ENCODE measurements at places on chromosomes 11 and 22.

- DNase-seq: no peak
These were observed 50.4 kb upstream of the ARHGAP20 start for GRCh38 chr11:110762590-110762989.

GRCh38 chr11:92527467-92527866 lies 302.8 kb downstream of the FAT3 start:
- DNase-seq: no peak

GRCh38 chr22:27988704-27989103 lies 69.6 kb upstream of the PITPNB start:
- DNase-seq: peak; percentile 10

DNA sequence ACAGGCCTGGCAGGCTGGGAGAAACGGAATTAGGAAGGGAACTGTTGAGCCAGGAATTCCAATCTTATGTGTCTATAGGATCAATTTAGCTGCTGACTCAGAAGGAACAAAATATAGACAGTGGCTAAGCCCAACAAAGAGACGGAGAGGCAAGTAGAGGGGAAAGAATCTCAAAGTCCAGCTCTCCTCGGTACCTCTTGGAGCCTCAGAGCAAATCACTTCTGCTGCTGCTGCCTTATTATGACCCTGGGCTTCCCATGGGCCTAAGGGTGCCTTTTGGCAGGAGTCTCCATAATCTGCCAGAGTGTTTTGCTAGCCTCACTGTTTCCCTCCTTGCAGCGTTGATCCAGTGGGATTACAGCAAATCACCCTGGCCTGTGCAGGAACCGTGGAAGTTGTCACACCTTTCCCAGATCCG lies 31.7 kb downstream of the PAX6 start:
- DNase-seq: no peak

DNA sequence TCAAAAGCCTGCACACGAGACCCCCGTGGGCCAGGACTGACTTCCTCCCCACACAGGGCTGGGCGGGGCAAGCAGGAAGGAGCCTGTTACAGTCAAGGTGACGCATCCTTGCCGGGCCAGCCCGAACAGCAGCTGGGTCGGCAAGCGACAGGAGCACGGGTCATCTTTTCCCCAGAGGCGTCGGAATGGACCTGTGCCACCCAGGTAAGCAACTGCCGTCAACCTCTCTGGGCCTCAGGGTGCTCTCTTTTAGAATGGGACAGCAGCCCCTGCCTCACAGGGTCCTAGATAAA lies at the start of gene CYTH4:
Gene CYTH4 (plus strand): TSS at position 124 of the 293 bp plus-strand sequence. CDS start 62 bp downstream, at position 186.
- peak; percentile 79 for DNase-seq

- no peak for DNase-seq
These were observed 69.9 kb upstream of the ADORA2A start for GRCh38 chr22:24357547-24357946.

DNA sequence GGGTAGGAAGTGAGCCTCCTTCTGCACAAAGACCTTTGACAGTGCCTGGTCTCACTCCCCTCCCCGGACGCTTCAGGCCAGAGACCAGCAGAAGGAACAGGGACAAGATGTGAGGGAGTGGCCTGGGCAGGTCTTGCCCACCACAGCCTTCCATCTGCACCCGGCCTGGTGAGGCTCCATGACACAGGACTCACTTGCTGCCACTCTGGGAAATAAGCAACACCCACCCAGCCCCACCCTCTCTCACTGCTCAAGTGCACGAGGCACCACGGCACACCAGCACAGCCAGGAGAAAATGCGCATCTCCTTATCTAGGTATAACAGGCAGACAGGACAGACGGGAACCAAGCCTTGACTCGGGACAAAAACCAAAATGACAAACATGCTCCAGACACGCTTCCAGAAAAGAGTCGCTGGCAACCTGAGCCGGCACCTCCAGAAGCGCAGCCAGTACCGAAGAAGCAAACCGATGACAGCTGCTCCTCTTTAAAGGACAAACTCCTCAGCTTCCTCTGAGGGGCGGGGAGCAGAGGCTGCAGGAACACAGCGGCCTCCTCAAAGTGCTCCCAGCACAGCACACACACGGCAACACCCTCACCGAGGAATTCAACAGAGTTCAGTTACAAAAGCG lies 41.7 kb downstream of the BRD1 start:
- no peak for DNase-seq

DNA sequence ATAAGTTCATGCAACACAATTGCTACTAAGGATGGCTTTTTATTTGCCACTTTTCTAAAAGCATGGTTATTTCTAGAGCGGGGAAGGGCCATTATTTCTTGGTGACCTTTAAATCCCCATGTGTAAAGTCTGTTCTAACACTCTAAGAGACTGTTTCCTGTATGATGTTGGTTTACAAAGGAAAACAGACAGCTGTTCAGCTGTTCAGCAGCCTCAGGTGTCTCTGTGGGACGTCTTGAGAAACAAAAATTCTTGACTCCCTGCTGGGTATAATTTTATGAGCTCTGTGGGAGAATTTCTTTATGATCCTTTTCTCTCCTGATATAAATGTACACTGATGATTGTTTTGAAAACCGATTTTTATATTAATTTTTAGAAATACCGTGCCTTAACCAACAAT lies 13.9 kb downstream of the MUC15 start:
- DNase-seq: no peak

GRCh38 chr11:94849839-94850238 lies 81.7 kb downstream of the AMOTL1 start:
- no peak for DNase-seq

DNA sequence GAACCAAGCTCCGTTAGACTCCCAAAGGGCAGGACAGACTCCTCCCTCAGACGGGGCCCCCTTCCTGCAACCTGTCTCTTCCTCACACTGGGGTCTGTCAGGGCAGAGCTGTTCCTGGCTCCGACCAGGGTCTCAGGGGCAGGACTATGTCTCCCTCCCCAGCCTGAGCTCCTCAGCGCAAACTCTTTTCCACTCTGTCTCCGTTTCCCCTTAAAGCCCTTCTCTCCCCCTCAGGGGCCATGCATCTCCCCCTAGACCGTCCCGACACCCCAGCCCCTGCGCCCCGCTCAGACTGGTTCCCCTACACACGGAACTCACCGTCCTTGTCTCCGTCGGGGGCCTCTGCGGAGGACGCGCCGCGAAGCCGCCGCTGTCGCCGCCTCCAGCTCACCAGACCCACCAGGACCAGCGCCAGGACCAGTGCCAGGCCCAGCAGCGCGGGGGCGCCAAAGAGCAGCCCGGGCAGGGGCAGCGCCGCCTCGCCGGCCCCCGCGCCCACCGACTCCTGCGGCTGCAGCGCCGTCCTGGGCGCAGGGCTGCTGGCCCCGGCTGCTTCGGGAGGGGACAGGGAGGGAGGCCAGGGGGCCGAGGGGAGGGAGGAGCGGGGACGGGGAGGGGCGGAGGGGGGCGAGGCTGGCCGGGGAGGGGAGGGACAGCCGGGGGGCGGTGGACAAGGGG lies 684 bp downstream of the TNFRSF13C start:
- DNase-seq: peak; percentile 87

- DNase-seq: peak; percentile 10
These were observed 29.9 kb downstream of the KRTAP5-5 start for GRCh38 chr11:1659506-1659905.

GRCh38 chr11:19934828-19935259 lies 222.2 kb downstream of the NAV2 start:
- no peak for DNase-seq

DNA sequence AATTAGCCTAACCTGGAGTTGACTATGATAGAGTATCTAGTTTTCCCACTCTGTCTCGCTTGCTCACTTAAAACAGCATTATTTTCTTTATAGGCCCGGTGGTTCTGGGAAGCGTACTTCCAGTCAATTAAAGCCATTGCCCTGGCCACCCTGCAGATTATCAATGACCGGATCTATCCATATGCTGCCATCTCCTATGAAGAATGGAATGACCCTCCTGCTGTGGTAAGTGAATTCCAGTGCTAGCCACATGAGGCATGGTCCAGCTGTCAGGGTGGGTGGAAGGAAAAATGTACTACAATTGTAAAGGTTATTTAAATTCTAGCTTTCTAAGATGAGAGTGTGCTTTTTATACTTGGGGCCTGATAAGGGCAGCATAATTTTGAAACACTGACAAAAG lies 76.0 kb downstream of the EXT2 start:
- DNase-seq: no peak
